T-helper 1 cell (primary cell): ENCODE measurements at places on chromosomes 16 and 17.
A peak's percentile ranks its signal among the peaks of the same experiment; 100 is the strongest.

GRCh38 chr17:32356750-32357149, 6.8 kb downstream of the ZNF207 start:
- no peak for DNase-seq

DNA sequence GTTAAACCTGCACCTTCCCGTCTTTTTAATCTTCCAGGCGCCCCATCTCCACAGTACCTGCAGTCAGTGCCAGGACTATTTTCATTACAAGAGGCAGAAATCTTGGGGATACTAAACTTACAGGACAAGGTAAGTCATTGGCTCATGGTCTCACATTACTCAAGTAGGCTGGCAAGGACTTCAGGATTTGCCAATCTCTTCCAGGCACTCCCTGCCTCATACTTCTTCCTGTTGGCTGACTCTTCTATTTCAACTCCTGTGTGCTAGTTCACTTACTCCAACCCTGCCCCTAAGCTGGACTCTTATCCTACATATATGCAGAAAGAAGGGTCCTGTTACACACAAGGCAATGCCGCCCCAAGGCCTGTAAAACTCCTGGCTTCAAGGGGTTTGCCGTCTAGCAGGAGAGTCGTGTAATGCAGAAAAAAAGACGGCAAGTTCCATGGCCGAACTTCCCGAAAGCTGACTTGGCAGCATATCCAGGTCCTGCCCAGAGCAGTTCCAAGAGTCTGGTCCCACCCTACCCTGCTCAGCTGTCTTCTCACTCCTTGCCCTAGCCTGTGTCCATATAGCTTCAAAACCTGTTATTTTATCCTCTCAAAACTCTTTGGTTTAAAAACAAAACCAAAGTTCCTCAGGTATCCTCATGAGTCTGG, 14.8 kb downstream of the ERN1 start:
- no peak for DNase-seq

- no peak for DNase-seq
These were observed 25.9 kb upstream of the FAAP100 start for GRCh38 chr17:81578038-81578441.

DNA sequence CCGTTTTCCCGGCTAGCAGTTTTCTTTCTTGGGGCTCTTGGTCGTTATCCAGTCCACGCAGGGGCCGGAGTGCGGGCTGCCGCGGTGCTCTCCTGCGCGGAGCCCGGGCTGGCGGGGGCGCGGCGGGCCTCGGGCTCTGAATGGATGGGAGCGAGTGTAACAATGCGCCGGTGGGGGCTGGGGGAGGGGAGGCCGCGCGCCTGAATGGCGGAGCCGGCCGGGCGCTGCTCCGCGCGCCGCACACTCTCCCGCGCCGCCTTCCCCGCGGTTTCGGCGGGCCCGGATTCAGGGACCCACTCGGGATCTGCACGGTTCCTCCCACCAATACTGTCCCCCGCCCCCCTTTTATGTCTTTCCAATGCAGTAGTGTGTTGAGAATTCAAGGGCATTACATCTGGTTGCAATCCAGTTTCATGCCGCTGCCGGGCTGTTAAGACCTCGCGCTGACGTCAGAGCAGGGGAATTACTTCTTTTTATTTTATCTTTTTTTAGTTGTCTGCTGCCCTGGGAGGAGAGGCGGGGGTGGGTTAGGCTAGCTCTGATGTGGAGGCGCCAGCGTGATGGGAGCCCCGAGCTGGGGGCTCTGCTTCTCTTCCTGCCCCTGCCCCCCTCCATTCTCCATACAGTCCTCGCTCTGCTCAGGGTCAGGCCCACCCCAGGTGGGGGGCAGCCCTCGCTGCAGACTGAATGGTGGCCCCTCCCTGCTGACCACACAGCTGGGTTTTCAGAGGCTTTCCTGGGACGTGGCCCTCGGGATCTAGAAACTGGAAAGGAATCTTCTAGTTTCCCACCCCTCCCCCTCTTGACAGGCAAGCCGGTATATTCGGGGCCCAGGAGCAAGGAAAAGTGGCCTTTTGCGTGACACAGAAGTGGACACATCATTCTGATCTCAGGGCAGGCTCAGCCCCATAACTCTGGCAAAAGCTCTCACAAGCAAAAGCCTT, 1.8 kb downstream of the RAI1 start:
- DNase-seq: peak; percentile 59

DNA sequence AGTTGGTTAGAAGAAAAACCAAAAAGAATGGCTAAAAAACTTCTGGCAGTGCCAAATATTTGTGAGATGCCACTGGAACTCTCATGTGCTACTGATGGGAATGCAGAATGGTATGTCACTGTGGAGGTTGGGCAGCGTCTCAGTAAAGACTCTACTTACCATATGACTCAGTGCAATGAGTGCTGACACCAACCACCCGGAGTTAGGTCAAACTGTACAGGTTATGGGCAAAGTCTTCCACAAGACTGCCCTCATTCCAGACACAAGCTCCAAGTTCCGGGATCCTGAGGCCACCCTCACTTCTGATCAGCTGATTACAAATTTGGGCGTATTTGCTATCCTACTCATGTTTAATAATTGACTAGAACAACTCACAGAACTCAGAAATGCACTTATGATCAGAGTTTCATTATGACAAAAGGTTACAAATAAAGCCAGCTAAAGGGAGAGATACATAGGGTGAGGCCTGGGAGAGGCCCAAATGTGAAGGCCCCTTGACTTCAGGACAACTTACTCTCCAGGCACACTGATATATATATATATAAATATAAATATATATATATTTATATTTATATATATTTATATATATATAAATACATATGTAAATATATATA, 114.9 kb downstream of the TRIM37 start:
- no peak for DNase-seq

DNA sequence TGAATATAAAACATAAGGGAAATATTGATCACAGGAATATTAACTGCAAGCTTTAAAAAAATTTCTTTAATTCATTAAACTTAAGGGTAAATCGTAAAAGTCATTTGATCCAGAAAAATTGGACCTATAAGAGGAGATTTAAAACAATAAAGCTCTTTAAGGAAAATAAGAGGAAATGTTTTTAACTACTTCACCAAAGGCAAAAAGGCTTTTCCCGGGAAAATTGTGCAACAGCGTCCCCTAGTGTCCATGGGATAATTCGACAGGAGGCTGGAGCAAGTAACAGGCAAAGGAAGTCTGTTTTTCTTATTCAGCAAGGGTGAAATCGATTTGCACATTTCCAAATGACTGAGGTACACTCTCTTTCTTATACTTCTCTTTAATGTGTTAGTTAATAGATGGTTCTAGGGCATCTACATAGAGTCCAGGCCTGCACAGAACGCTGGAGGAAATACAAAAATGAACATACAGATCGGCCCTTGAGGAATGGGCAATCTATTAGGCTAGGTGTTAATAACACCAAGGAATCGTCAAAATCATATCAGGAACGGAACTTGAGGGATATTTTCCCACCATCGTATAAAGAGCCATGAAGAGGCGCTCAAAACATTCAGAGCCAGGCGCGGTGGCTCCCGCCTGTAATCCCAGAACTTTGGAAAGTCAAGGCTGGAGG, 61.4 kb downstream of the ZNF18 start:
- no peak for DNase-seq

GRCh38 chr16:89361751-89362539, 128.4 kb downstream of the ANKRD11 start:
- DNase-seq: no peak

- DNase-seq: no peak
These were observed 17.5 kb upstream of the MT4 start for GRCh38 chr16:56547120-56547948.

DNA sequence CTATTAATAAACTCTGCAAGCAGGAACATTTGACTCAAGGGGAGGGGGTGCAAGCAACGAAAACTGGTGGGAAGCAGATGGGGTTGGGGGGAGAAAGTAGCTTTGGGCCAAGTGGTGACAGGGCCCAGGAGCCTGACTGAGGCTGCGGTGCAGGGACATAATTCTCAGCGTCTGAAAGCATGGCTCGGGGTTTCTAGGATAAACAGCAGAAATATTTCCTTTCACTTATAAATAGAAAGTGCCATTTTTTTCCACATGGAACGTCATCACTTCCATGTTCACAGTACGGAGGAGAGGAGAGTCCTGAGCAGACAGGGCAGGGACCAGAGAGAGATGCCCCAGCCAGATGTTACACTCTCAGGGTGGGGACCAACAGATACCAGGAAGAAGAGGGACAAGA, 197.1 kb downstream of the ZFHX3 start:
- DNase-seq: no peak

DNA sequence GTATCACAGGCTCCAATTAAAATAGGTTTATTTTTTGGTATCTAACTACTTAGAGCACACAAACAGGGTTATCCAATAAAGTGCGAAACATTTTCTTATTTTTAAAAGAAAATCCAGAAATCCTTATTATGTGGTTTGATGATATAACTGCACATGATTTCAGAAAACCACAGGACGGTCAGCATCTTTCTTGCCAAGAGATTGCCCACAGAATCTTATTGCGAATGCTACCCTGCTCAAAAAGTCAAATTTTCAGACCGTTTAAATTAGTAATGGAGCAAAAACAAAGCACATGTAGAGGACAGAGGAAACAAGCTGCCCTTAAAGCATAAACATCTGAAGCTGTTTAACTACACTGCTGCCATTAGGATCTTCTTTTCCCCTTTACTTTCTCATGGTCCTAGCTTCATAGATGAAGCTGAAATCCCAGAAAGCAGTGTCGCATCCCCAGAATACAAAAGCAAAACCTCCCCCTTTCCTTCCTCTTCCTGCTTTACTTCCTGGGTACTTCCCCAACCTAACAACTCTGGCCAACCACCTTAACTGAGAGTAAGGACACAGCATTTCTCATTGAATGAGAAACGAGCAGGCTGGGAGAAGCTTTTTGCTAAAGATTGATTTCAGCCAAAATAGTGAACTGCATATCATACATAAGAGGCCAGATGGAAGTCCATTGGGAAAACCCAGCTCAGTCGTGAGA, 43.7 kb downstream of the CMTM4 start:
- no peak for DNase-seq

GRCh38 chr17:31318298-31318801, 3.1 kb downstream of the EVI2A start:
- DNase-seq: peak; percentile 23

DNA sequence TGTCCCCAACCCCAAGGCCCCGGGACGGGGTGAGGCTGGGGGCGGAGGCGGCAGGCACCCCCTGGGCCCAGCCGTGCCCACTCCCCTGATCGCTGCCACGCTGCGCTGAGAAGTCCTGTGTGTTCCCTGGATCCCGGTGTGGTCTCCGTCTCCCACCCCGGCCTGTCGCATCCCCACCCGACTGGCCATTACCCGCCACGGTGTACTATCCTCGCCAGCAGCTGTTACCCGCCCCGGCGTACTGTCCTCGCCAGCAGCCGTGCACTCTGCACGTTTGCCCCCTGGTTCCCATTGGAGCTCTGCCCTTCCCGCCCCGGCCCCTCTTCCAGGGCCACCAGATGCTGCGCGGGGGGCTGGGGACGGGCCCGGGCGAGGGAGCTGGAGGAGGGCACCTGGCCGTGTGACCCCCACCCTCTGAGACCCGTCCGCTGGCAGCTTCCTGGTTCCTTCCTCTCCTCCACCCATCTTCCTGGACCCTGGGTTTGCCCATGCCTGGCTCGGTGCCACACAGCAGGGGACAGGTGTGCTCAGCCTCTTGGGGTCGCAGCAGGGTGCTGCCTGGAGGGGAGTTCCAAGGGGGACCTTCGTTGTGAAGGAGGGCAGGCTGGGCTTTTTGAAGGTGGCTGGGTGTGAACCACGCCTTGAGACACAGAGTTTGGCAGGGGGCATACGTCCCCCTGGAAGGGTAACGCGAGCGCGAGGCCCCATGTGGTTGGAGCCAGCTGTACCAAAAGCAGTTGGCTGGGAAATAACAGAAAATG, 19.7 kb downstream of the BAHCC1 start:
- DNase-seq: no peak

GRCh38 chr16:27725236-27726000, 175.5 kb downstream of the KATNIP start:
- no peak for DNase-seq

DNA sequence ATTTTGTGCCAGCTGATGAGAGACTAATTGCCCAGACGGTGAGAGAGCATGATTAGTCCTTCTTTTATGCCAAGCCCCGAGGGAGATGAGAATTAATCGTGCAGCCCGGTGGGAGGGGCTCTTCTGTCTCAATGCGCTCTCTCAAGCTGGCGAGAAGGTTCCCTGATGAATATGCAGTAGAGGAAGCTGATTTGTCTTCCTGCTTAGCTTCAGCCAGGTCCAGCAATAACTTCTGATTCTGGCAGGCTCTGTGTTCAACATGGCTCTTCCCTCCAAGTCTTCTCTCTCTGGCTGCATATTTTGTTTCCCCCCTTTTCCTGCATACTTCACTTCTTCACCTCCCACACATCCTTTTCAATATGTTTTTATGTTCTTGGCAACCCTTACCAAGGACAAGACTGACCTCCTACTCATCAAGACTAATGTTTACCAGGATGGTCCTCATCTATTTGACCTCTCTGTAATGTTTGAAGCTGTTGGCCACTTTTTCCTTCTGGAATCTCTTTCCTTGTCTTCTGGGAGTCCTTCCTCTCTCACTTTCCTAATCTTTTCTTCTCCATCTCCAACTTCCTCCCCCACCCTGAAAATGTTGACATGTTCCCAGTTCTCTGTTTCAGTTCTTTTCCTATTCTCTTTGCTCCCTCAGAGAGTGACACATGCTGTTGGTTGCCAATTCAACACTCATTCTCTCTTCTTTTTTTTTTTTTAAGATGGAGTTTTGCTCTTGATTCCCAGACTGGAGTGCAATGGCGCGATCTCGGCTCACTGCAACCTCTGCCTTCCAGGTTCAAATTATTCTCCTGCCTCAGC, 33.1 kb downstream of the ARL4D start:
- DNase-seq: no peak

- DNase-seq: no peak
These were observed 1.9 kb downstream of the HS3ST2 start for GRCh38 chr16:22815863-22816262.

GRCh38 chr17:81309140-81309858, 14.2 kb upstream of the SLC38A10 start:
- DNase-seq: no peak

GRCh38 chr17:36501351-36501750, 14.9 kb downstream of the ZNHIT3 start:
- DNase-seq: no peak

DNA sequence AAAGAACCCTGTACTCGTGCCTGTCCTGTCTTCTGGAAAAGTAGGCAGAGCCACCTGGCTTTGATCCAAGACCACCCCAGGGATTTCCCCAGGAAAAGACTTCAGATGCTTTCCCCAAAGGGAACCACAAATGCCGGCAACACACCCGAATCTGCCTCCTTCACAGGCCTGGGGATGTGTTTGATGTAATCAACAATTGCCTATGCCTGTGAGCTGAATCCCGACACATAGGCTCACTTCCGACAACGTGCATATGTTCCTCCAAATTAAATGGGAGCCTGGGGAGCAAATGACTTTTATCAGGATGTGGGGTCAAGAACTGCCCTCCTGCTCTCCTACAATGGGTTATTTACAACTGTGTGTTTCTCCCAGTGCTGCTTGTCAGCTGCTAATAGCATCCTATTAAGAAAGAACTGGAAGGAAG, 535.2 kb upstream of the CDH11 start:
- no peak for DNase-seq

GRCh38 chr17:78117027-78117981, 11.3 kb downstream of the TMC6 start:
- no peak for DNase-seq

- no peak for DNase-seq
These were observed 52.5 kb downstream of the ZFPM1 start for GRCh38 chr16:88505405-88506082.

GRCh38 chr16:73186752-73187601, 139.0 kb upstream of the ZFHX3 start:
- DNase-seq: no peak
